ENCODE measurements at places on chromosomes 12 and 14.

GRCh38 chr12:27553941-27554340, 29.9 kb downstream of the PPFIBP1 start:
- DNase-seq = no peak

DNA sequence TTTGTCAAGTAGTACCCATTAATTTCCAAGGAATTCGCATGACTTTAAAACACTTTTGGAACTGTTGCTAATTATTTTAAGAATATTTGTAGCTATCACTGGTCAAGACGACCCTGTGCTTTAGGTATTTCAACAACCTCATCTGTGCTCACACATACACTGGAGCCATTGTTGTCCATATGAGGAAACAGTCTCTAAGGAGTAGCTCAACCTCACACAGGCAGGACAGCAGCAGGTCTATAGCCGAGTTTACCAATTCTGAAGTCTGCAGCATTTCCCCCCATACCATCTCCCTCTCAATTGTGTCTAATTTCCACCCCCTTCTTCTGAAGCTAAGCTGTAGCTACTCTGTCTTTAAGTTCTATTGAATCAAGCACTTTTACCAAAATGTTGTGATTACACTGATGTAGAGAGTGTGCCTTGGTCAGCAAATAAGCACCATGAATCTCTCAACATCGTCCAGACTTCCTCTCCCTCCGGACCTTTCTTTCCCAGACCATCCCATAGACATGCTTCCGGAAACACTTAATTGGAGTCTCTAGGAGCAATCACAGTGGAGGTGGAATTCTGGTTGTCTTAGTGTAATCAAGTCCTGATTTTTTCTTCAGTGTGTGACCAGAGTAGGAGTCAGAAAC, 48.5 kb upstream of the NUAK1 start:
- no peak for DNase-seq

DNA sequence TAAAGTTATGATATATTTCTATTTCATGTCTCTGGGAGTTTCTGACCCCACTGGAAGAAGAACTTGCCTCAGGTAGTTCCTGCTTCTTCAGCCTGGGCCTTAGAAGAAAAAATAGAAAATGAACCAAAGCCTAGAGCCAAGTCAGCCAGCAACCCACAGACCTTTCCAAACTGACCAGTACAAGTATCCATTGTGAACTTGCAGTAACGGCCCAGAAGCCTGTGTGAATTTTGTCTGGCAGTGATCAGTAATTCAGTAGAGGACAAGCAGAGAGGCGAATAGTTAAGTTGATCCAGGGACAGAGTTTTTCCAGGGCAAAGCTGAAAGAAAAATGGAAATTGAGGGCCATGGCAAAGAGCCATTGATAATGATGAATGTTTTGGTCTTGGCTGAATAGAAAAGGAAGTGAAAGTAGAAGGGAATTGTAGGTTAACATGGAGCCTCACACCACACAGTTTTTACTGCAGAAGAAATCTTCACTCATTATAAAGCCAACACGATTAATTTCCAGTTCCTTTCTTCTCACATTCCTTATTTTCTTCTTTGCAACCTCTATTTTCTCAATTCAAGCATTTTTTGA, 311.8 kb downstream of the BTG1 start:
- DNase-seq = no peak

GRCh38 chr14:90720336-90720735, 95.9 kb downstream of the TTC7B start:
- DNase-seq = no peak

DNA sequence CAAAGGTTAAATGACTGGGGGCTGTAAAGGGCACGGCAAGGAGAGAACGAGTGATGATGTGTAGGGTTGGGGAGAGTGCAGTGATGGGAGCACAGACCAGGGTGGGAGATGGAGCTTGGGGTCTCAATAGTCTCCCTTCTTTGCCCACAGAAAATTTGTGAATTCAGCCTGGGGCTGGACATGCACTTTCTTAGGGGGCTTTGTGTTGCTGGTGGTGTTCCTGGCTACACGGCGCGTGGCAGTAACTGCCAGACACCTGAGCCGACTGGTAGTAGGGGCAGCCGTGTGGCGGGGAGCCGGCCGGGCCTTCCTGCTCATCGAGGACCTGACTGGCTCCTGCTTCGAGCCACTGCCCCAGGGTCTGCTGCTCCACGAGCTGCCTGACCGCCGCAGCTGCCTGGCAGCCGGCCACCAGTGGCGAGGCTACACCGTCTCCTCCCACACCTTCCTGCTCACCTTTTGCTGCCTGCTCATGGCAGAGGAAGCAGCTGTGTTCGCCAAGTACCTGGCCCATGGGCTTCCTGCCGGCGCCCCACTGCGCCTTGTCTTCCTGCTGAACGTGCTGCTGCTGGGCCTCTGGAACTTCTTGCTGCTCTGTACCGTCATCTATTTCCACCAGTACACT, 1.7 kb downstream of the FITM1 start:
- DNase-seq = no peak

- DNase-seq = no peak
Measured at GRCh38 chr12:44709166-44709565, 166.9 kb downstream of the NELL2 start.

DNA sequence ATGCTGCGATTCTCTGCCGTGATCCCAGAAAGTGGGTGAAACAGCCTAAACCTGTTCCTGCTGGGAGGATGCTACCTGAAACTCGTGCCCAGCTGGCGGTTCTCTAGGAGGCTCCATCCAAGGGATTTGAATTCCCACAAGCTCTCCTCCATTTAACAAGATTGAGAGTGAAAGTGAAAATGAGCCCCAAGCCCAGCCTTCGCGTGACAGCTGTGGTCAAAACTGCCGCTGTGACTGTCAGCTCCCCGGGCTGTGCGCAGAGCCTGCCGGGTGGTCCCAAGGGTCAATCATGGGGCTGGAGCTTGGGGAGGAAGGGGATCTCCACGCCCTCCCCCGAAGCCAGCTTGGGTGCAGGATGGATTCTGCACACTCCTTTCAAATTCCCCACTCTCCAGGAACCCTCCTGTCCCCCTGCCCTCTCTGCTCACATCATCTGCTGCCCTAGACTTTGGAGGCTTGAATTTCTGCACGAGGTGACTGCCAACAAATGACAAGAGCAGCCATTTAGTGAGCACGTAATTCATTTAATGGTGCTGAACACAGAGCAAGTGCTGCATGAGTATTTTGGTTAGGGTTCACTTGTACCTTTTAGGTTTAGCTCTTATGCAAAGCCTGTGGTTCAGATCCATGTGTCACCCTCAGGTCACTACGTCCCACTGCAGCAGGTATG, 5.3 kb downstream of the ASB2 start:
- DNase-seq = no peak

DNA sequence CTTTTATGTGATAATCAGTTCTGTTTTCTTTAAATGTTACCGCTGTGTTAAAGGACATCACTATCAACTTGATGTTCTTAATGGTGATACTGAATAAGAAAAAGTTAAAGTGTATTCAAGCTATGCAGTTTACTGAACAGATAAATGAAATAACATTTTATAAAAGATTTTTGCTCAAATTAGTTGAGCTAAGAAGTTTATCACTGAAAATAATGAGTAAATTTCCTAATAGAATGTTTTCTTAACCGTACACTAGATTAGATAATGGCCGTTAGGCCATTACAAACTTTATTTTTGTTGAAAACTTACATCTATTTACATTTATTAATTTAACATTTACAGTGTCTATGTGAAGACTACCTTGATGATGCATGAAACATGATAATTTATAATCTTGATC, 25.0 kb downstream of the ATF7IP start:
- no peak for DNase-seq

GRCh38 chr12:6955108-6956020, 4.2 kb downstream of the PTPN6 start:
- no peak for DNase-seq

DNA sequence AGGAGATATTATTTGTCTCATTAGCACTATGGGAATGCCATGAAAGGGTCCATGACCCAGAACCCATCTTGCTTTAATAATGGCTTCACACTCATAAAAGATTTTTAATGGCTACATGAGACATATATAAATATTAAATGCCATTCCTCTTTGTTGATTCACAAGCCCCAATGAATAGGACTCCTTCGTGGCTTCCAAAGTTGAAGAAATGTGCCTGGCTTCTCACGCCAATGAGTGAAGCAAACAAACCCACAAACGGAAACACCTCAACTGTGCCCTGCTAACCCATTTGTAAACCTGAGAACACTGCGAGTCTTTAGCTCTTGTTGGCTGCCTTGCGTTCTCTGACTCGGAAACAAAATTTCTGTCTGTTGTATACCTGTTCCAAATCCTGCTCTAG, 381.7 kb upstream of the DDHD1 start:
- DNase-seq = no peak

DNA sequence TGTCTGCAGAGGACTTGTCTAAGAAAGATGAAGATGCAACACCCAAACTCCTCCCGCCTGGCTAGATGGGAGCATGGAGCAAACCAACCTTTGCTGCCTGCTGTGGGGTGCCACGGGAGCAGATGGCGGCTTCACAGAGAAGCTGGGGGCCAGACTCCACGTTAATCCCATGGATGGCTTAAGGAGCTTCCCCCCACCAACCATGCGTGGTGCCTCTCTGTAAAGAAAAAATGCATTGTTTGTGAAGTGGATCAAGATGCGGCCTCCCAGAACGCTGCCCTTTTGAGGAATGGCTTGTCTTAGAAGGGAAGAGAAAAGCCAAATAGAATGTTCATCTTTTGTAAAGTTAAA, 15.6 kb downstream of the MVK start:
- DNase-seq = no peak

DNA sequence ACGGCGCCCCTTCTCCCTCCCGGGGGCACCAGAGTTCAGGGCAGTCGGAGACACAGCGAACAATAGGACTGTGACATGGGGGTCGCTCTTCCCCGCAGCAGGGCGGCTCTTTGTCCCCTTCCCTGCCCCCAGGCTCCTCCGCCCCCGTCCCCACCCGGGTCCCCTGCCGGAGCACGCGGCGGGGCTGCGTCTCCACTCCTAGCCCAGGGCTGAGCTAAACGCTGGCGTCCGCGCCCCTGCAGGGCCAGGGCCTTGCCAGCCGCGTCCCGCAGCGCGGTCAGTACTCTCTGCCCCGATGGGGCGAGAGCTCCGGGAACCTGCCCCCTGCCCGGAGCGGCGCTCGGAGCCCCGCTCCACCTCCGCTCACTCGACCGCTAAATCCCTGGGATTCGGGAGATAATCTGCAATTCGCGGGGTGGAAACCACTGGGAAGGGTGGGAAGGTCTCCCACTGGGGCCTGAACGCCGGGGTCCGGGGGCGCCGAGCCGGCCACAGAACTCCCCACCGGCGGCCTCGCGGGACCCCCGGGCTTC, 825 bp upstream of the CCDC85C start:
- no peak for DNase-seq

Data from stimulated activated CD4-positive, alpha-beta T cell treated with anti-CD3 and anti-CD28 coated beads, Interleukin-15, amount 100 ng/mL, for 48 hours (primary cell).